Adipocyte (in vitro differentiated cells): ENCODE measurements at places on chromosomes 11 and 22.

DNA sequence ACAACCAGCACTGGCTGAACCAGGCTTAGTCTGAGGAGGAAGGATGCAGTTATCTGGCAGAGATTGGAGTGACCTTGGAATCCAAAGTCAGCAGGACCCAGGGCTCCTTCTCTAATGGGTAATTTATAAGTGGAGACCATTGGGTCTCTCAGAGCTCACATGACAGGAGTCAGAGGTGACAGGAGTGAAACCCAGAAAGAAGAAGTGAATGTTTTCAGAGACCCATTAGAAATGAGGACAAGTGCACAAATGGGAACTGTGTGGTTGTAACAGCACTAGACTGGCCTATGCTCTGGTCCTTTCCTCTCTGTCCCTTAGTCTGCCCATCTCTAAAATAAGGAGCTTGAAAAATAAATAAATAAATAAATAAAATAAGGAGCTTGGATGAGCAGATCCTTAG lies 107.4 kb downstream of the SERGEF start:
- no peak for DNase-seq

GRCh38 chr22:30371981-30372380 lies 15.2 kb downstream of the CCDC157 start:
- DNase-seq: no peak

DNA sequence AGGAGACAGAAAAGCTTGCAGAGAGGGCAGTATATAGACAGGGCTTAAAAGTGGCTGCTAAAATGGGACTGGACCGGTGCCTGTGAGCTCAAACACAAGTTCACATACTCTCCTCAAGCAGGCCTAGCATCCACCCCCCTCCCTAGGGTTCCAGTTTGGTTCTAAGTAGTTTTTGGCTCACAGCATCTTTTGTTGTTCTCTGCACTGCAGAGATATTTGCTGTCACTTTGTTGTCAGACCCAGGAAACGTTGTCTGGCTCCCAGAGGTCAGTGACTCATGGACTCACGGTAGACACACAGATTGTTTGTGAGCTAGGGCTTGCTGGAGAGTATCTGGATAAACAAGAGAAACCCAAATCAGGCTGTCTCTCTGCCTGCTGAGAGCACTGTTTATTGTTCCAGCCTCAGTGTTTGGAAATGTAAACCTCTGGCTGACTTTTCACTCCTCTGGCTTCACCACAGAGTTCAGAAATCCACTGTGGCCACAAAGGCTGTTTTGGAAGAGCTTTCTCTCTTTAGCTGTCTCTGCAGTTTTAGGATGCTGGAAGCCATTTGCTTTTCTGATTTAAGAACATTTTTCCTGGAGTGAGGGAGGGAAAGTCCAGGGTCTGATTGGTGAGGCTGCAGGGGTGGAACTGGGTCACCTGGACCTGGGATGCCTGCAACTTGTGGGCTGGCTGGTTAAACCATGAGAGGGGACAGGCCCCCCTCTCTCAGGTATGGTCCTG lies 303.7 kb upstream of the PLET1 start:
- peak; percentile 40 for DNase-seq

DNA sequence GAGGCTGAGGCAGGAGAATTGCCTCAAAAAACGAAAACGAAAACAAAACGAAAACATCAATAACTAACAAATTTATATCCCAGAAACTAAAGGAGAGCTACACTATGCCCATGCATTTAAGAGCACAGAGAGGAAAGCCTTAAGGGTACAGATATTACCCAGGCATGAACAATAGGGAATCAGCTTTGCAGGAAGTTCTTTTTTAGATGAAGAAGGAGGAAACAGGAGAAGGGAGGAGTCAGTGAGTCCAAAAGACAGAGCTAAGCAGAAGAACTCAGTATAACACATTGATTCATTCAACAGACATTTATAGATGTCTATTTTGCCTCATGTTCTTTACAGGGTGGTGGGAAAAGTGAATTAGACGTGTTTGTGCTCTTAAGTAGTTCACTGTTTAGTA lies 8.3 kb downstream of the MRPL17 start:
- no peak for DNase-seq

DNA sequence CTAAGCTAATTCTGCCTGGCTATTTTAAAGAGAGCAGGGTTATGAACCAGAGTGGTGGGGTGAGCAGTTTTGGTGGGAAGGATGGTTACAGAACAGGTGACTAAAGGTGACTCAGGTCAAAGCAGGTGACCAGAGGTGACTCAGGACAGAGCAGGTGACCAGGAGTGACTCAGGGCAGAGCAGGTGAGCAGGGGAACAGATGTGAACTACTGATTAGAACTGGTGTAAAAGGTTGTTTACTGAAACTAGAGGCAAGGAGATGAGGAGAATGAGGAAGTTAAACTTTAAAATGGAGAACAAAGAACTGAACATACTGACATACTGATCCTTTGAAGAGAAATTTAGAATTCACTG lies 15.4 kb upstream of the HYLS1 start:
- no peak for DNase-seq

GRCh38 chr11:32643526-32643925 lies 59.9 kb downstream of the EIF3M start:
- DNase-seq: no peak

DNA sequence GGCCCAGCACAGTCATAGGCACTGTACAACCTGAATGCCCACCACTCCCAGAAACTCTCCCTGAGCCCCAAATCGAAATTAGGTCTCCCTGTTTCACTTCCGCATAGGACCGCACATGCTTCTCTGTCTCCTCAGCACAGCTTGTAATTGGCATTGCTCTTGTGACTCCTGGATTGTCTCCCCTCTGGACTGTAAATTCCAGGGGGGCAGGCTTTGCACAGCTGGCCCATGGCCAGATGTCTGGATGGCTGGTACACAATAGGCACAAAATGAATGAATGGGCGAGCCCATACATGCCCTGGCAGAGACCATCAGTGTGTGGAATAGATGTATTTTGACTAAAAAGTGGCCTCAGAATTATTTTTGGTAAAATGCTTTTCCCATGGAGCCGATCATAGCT lies 63.3 kb upstream of the PHF21B start:
- no peak for DNase-seq

GRCh38 chr11:76621466-76621865 lies 49.1 kb downstream of the LRRC32 start:
- DNase-seq: no peak

DNA sequence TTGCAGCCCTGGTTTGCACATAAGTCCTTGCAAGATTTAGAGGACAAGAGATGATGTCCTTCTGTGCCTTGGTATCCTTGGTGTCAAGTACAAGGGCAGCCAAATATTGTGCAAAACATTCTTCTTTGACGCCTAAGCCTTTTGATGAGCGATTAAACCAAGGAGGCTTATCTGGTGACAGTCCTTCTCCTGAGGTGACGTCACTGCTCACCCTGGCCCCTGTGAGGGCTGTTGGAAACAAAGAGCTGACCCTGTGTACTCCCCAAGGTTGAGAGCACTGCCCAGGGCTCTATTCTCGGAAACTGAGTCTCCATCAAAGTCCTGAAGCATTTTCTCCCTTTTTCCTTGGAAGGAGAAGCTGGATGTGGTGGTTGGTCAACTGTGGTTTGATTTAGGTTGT lies 4.7 kb upstream of the GRAMD1B start:
- DNase-seq: no peak

GRCh38 chr11:114258696-114259095 lies 37.5 kb upstream of the NNMT start:
- DNase-seq: no peak

DNA sequence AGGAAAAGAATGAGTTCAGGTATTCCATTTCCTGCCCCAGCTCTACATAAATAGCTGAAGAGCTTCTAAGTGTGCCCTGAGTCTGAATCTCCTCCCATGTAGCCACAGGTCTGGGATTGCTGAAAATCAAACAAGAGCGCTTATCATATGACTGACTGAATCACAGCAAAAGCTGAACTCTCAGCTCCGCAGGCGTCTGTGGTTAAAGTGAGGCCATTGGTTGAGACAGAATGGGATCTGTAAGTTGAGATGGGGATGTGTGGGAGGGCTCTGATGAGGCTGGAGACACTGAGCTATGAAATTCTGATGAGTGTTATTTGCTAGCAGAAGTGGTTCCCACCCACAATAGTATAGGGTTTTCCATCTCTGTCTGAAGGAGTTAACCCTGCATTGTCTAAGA lies 637.0 kb downstream of the OPCML start:
- no peak for DNase-seq

GRCh38 chr22:39299829-39300178 lies 19.6 kb downstream of the RPL3 start:
- no peak for DNase-seq

DNA sequence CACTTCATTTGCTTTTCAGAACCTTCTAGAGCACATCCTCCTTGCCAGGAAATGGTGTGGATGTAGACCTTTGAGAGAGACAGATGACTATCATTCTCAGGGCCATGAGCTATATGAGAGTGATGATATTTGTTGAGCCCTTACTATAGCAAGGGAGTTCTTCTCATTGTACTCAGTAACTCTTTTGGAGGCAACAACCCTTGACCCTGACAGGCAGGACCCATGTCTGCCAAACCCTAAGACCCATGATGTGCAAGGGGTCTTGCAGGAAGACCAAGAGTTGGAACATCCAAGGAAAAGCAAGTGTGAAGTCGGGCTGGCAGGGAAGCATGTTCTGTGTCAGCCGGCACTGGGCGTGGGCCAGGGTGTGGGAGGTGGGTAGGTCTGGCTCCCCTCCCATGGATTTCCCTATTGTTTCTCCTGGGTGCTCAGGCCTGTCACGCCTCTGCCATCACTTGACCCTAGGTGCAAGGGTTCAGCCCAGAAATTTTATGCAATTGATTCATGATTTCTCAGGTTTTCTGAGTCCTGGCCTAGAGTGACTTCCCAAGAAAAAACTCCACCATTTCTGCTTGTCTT lies 1.2 kb downstream of the FOLR3 start:
- no peak for DNase-seq

DNA sequence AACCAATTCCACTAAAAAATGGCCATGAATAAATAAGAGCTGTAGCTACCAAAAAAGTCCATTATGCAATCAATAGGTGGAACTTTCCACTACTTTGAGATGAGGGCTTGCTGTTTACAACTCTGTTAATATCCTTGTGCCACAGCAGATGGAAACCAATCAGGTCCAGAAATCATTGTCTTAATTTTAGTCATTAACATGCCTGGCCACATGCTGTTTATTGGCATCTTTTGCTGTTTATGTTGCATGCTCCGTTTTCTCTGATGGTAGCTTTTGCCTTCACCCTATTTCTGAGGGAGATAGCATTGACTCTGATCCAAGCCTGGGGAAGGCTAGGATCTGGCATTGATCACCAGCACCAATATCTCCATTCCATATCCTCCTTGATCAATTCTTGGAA lies 192.9 kb upstream of the SEZ6L start:
- DNase-seq: no peak
